Suprapubic skin (tissue), 4 donors: ENCODE measurements at places on chromosomes 11 and 22. TPM values are rescaled to one million over a fixed set of nuclear protein-coding genes. Genes with fewer than 3 reads are reported as not detected.

DNA sequence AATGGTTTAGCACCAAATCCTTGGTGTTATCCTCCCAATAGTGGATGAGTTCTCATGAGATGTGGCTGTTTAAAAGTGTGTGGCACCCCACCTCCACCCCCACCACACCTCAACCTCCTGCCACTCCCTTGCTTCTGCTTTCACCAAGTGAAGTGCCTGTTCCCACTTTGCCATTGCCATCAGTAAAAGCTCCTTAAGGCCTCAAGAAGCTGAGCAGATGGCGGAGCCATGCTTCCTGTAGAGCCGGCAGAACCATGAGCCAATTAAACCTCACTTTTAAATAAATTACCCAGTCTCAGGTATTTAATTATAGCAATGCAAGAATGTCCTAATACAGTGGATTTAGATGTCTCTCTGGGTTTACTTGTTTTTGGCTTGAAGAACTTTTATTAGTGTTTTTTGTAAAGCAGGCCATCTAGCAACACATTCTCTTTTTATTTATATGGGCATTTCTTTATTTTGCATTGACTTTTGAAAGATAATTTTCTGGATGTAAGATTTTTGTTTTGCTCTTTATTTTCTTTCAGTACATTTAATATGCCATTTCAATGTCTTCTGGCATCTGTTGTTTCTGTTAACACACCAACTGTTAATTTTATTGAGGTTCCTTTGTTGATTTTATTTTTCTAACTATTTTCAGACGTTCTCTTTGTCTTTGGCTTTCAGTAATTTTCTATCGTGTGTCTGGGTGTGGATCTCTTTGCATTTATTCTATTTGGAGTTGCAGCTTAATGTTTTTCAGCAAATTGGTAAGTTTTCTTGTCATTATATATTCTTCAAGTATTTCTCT lies 724.5 kb upstream of the CNTN5 start:
- H3K4me1 ChIP-seq, result no peaks in the 10 kb centered on the region
- no peaks in the 10 kb centered on the region for H3K36me3 ChIP-seq
- no peaks in the 10 kb centered on the region for H3K27me3 ChIP-seq
- no peak overlapping the region for H3K4me3 ChIP-seq
- no peak for DNase-seq

DNA sequence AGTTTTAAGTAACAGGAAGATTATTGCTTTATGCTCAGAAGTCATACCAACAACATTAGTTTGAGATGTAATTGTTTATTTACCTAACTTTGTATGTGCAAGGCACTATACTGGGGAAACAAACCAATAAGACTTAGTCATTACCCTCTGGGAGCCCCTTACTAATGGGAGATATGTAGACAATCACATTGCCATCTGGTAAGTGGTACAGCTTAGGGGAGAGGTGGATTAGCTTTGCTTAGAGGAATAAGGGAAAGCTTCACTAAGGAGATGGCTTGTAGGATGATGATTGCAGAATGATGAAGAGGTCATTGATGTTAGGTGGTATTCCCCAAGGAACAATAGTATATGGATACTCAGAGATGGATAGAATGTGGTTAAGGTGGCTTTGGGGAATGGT lies 17.5 kb downstream of the EMSY start:
- no peak overlapping the region for H3K27ac ChIP-seq
- H3K27me3 ChIP-seq, result no peaks in the 10 kb centered on the region
- no peak for DNase-seq
- no peaks in the 10 kb centered on the region for H3K4me1 ChIP-seq

- DNase-seq, result no peak
- no peaks in the 10 kb centered on the region for H3K27me3 ChIP-seq
These were observed 13.3 kb downstream of the RRAS2 start for GRCh38 chr11:14345668-14346067.

- no peak for DNase-seq
- no peak overlapping the region for H3K4me3 ChIP-seq
- no peak overlapping the region for H3K27ac ChIP-seq
- peaks cover 3% of the 10 kb centered on the region for H3K27me3 ChIP-seq
- no peaks in the 10 kb centered on the region for H3K4me1 ChIP-seq
- no peaks in the 10 kb centered on the region for H3K36me3 ChIP-seq
These were observed 8.2 kb downstream of the PTH start for GRCh38 chr11:13487661-13488030.

GAB4 gene
- total RNA-seq, result 0.32 TPM
